ENCODE measurements at places on chromosomes 11 and 22.
A peak's percentile ranks its signal among the peaks of the same experiment; 100 is the strongest.

- H3K27ac ChIP-seq, result no peak overlapping the region
- no peak overlapping the region for H3K4me3 ChIP-seq
- H3K4me1 ChIP-seq, result no peaks in the 10 kb centered on the region
- H3K27me3 ChIP-seq, result peaks cover 23% of the 10 kb centered on the region
- no peak for DNase-seq
These were observed 38.3 kb upstream of the IGSF9B start for GRCh38 chr11:133995066-133995465.

GRCh38 chr22:44686873-44687600, 15.0 kb upstream of the PRR5 start:
- no peak overlapping the region for H3K4me3 ChIP-seq

DNA sequence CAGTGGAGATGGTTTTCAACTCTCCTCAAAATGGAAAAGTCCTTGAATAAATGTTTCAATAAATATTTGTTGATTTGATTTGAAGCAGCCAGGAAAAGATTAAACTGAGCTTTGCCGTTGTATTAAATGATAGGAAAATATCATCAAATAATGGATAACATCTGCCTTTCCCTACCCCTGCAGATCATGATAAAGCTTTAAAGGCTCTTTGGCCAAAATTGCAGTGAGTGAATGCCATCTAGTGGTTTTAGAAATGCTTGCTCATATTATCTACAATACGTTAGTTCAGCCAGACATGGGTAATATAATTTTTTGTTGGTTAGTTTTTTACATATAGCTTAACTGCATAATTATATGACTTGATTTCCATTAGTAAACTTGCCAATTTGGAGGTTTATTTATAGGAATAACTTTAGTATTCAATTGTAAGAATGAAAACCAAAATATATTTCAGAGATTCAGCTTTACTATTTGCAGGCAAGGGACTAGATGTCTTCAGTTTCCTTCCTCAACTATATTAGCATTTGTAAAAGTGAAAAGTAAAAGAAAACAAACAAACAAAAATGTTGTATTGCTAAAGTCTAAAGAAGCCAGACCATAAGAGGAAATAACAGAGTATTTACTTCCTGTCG, 159.2 kb downstream of the MSANTD4 start:
- H3K27me3 ChIP-seq, result no peaks in the 10 kb centered on the region
- no peak overlapping the region for H3K27ac ChIP-seq

DNA sequence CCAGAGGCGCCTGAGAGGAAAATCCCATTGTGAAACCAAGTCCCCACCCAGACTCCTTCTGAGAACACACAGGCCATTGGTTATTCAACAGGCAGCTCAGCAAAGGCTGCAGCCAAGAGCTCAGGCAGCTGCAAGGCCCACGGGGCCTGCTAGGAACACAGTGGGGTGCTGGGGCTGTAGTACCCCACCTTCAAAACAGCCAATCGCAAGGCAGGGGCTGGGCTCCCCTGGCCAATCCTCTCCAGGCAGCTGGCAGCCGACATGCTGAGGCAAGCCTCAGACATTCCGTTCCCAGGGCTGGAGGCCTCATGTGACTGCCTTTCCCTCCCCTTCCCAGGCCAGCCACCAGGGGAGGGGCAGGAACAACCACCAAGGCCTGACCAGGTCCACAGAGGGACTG, 6.6 kb downstream of the PRODH start:
- H3K36me3 ChIP-seq, result no peaks in the 10 kb centered on the region
- H3K27ac ChIP-seq, result no peak overlapping the region
- no peaks in the 10 kb centered on the region for H3K27me3 ChIP-seq
- no peak overlapping the region for H3K4me3 ChIP-seq
- no peaks in the 10 kb centered on the region for H3K4me1 ChIP-seq

- H3K4me3 ChIP-seq, result no peak overlapping the region
- H3K27me3 ChIP-seq, result no peaks in the 10 kb centered on the region
- no peak overlapping the region for H3K27ac ChIP-seq
- no peaks in the 10 kb centered on the region for H3K36me3 ChIP-seq
- no peak for DNase-seq
These were observed 14.6 kb downstream of the TSPAN32 start for GRCh38 chr11:2316169-2316962.

DNA sequence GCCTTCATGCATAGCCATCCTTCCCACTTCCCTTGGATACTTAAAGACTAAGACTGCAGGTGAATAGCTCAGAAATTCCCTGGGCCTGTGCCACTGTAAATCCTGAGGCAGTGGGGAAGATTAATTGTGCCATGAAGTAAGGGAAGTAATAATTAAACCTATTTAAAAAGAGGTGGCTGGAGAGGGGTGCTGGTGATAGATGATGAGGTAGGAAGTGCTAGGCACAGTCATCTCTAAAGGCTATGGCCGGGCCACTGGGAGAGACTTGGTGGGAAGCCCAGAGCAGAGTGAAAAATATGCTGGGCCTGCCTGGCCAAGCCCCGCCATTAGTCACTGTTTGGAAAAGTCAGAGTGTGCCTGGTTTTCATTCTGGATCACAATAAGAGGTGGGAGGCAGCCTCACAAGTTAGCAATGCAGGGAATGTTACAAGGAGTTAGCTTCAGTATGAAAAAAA, 197.2 kb upstream of the PITPNB start:
- no peak overlapping the region for H3K4me3 ChIP-seq
- peak overlapping the region; percentile 7 for H3K27ac ChIP-seq
- no peaks in the 10 kb centered on the region for H3K27me3 ChIP-seq
- peaks cover 11% of the 10 kb centered on the region for H3K4me1 ChIP-seq

DNA sequence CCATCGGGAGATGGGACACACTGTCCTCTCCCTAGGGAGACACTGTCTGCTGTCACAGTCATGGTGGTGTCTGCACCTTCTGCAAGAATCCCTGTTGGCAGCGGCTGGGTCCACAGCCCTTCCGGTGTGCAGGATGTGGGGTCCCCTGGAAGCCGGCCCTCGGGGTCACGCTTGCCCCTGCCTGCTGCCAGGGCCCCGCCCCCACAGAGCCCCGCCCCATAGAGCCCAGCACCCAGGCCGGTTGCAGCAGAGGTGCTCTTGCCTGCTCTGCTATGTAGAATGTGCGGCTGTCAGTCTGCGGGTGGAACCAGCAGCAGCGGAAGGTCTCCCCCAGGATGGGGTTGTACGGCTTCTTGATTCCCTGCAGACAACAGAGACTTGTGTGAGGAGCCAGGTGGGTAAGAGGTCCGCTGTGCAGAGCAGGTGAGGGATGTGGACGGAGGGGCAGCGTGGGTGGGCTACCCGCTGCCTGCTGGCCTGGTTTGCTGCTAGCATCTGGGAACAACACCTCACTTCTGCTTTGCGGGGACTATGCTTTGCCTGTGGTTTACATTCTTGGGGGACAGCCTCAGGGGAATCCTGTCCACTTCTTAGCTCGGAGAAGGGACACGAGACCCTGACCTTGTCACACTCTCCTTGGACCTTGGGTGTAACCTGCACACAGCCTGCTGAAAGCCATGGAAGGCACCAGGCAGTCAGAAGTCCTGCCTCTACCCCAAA, 44.9 kb upstream of the CARS1 start:
- H3K27ac ChIP-seq, result no peak overlapping the region
- no peaks in the 10 kb centered on the region for H3K4me1 ChIP-seq
- no peak for DNase-seq
- no peak overlapping the region for H3K4me3 ChIP-seq

- H3K4me1 ChIP-seq, result peaks cover 8% of the 10 kb centered on the region
- no peaks in the 10 kb centered on the region for H3K27me3 ChIP-seq
- H3K4me3 ChIP-seq, result no peak overlapping the region
- no peak for DNase-seq
- no peak overlapping the region for H3K27ac ChIP-seq
These were observed 2.0 kb downstream of the ACO2 start for GRCh38 chr22:41470886-41471285.

GRCh38 chr11:4044976-4045646, 49.5 kb upstream of the RRM1 start:
- H3K36me3 ChIP-seq, result no peaks in the 10 kb centered on the region
- H3K4me1 ChIP-seq, result no peaks in the 10 kb centered on the region
- H3K27ac ChIP-seq, result no peak overlapping the region
- DNase-seq, result no peak

DNA sequence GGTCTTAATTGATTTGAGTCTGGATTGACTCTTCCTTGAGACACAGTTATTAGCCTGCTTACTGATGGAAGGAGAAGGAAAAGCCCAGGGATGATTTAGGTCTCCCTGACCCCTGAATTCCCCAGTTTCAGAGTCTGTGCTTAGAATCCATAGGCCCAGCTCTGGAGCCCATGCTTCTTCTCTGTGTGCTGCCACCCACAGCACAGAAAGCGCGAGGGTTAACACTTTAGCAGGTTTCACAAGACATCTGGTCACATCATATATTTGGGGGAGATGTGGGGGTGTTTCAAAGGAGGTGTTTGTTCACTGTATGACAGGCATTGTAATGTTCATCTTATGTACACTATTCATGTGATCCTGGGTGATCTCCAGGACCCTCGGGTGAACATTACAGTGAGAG, 107.0 kb downstream of the PPP6R3 start:
- DNase-seq, result no peak
- H3K4me3 ChIP-seq, result no peak overlapping the region
- no peaks in the 10 kb centered on the region for H3K27me3 ChIP-seq
- no peaks in the 10 kb centered on the region for H3K4me1 ChIP-seq

- DNase-seq, result no peak
- H3K4me3 ChIP-seq, result peak overlapping the region; percentile 47
- no peak overlapping the region for H3K27ac ChIP-seq
- H3K27me3 ChIP-seq, result peaks cover 41% of the 10 kb centered on the region
- H3K4me1 ChIP-seq, result peaks cover 27% of the 10 kb centered on the region
- no peaks in the 10 kb centered on the region for H3K36me3 ChIP-seq
These were observed 1.6 kb downstream of the CPT1A start for GRCh38 chr11:68839911-68840641.

DNA sequence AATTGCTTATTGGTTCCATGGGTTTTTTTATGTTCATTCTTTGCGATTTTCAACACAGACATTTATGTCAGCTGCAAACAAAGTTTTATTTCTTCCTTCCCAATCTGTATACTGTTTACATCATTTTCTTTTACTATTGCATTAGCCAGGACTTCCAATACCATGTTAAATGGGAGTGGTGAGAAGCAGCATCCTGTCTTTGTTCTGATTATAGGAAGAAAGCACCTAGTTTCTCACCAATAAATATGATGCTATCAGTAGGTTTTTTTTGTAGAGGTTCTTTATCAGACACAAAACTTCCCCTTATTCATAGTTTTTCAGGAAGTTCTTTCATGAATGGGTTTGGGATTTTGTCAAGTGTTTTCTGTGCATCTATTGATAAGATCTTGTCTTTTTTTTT, 28.0 kb upstream of the OR8B8 start:
- no peaks in the 10 kb centered on the region for H3K27me3 ChIP-seq
- DNase-seq, result no peak
- H3K27ac ChIP-seq, result no peak overlapping the region
- no peaks in the 10 kb centered on the region for H3K36me3 ChIP-seq

GRCh38 chr11:125223901-125224361, 59.4 kb downstream of the PKNOX2 start:
- peaks cover 4% of the 10 kb centered on the region for H3K4me1 ChIP-seq
- H3K4me3 ChIP-seq, result no peak overlapping the region
- H3K36me3 ChIP-seq, result peaks cover 2% of the 10 kb centered on the region
- H3K27me3 ChIP-seq, result no peaks in the 10 kb centered on the region
- no peak overlapping the region for H3K27ac ChIP-seq
- DNase-seq, result no peak

GRCh38 chr22:35649636-35650250, 1.5 kb downstream of the APOL6 start:
- H3K27ac ChIP-seq, result no peak overlapping the region
- no peak for DNase-seq
- H3K36me3 ChIP-seq, result no peaks in the 10 kb centered on the region
- no peak overlapping the region for H3K4me3 ChIP-seq
- H3K27me3 ChIP-seq, result no peaks in the 10 kb centered on the region

GRCh38 chr22:23284504-23285033, 104.3 kb downstream of the BCR start:
- H3K27ac ChIP-seq, result no peak overlapping the region
- peaks cover 3% of the 10 kb centered on the region for H3K4me1 ChIP-seq
- no peak overlapping the region for H3K4me3 ChIP-seq
- no peak for DNase-seq
- H3K36me3 ChIP-seq, result peaks cover 88% of the 10 kb centered on the region

- no peaks in the 10 kb centered on the region for H3K36me3 ChIP-seq
- no peaks in the 10 kb centered on the region for H3K27me3 ChIP-seq
- peak overlapping the region; percentile 95 for H3K4me3 ChIP-seq
- H3K27ac ChIP-seq, result no peak overlapping the region
- peaks cover 12% of the 10 kb centered on the region for H3K4me1 ChIP-seq
These were observed 1.3 kb downstream of the LRP5 start for GRCh38 chr11:68313574-68314202.

DNA sequence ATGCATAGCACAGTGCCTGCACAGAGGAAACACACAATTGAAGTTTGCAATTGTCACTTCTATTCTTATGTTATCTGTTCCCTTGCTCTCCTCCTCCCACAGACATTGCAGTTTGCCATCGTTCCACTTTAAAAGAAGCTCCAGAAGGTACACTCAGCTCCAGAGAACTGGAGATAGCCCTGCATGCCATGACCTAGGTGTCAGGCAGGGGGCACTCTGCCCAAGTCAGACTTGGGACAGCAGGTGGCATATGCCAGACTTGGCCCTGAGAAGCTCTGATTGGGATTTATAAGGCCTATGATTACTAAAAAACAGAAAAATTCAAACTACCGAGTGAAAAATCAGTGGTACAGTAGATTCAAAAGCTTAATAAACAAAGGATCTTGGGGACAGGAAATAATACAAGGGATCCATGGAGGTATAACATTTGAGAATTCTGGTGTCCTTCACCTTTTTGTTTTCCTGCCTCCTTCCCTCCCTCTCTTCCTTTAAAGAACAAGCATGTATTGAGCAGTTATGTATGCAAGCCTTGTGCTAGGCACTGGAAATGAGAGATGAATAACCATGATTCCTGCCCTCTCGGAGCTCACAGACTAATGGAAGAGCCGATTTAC, 40.0 kb downstream of the TENM4 start:
- peak; percentile 17 for DNase-seq
- H3K27ac ChIP-seq, result no peak overlapping the region
- no peaks in the 10 kb centered on the region for H3K4me1 ChIP-seq
- H3K4me3 ChIP-seq, result no peak overlapping the region
- no peaks in the 10 kb centered on the region for H3K27me3 ChIP-seq

- no peak overlapping the region for H3K27ac ChIP-seq
These were observed 30.2 kb downstream of the USP47 start for GRCh38 chr11:11871991-11872401.

DNA sequence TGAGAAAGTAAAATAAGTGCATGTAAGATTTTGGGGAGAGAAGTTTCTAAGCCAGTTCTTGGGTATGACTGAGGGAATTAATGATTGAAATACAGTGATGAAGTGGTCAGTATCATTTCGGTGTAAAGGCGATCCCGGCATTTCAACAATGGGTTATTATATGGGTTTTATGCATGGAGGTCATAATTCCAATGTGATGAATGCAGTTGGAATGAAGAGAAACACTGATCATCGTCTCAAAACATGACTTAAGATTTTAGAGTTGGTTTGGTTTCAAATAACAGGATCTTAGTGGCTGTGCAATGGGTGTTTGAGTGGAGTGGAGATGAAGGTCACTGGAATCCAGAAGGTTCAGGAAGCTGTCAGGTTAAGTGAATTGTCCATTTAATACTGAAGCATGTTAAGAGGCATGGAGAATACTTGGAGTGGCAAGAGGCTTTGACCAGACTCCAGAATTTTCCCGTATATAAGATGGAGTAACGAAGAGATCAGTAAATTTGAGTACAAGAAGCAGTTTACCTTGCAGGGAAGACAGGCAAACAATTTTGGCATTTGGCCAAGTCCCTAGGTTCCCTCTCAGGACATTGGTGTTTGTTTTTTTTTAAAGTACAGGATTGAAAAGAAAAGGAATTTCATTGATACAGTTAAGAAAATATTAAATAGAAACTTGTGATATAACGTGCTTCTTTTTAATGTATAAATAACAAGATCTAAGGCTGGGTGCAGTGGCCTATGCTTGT, 96.4 kb upstream of the BIRC3 start:
- no peaks in the 10 kb centered on the region for H3K36me3 ChIP-seq
- no peaks in the 10 kb centered on the region for H3K4me1 ChIP-seq
- H3K4me3 ChIP-seq, result no peak overlapping the region
- no peak for DNase-seq
- H3K27me3 ChIP-seq, result no peaks in the 10 kb centered on the region
